ENCODE measurements at places on chromosomes 11 and 22.

GRCh38 chr11:19639603-19640105 lies 73.0 kb upstream of the NAV2 start:
- no peak for DNase-seq

DNA sequence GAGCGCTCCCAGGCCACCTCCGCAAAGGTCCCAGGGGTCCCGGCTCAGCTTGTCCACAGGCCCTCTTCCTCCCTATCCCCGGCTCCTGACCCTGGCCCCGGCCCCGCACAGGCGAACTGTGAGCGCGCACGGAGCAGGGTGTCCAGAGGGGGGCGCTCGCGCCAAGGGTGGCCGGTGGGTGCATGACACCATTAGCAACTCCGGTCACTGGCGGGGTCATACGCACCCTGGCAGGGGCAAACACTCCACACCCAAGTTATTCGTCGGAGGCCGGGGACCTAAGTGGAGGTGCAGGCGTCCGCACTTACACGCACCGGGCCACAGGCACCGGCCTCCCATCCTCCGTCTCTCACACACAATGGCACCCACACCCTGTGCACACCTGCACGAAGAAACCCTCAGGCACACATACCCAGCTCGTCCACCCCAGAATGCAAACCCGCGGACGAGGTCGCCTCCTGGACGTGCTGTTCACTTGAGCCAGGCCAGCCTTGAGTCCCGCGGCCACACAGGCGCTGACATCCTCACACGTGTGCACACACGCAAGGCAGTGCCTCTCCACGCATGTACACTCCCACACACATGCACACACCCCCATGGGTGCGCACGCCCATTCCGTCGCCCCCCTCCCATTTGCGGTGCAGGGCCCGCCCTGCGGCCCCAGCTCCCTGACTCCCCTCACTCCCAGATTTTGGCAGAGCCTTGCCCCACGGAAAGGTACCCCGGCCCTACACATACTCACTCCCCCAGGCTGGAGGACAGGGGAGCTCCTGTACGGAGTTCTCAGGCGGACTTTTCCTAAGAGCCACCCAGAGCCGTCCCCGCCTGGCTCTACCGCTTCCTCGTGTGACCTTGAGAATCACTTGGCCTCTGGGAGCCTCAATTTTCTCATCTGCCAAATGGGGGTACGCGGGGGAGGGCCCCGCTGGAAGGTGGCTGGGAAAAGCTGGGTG lies at the start of gene RASGRP2:
Gene RASGRP2, minus strand, starts transcription at position 552 of the 953 bp plus-strand sequence. CDS start 1,276 bp downstream, outside the sequence.
- peak; percentile 94 for DNase-seq

DNA sequence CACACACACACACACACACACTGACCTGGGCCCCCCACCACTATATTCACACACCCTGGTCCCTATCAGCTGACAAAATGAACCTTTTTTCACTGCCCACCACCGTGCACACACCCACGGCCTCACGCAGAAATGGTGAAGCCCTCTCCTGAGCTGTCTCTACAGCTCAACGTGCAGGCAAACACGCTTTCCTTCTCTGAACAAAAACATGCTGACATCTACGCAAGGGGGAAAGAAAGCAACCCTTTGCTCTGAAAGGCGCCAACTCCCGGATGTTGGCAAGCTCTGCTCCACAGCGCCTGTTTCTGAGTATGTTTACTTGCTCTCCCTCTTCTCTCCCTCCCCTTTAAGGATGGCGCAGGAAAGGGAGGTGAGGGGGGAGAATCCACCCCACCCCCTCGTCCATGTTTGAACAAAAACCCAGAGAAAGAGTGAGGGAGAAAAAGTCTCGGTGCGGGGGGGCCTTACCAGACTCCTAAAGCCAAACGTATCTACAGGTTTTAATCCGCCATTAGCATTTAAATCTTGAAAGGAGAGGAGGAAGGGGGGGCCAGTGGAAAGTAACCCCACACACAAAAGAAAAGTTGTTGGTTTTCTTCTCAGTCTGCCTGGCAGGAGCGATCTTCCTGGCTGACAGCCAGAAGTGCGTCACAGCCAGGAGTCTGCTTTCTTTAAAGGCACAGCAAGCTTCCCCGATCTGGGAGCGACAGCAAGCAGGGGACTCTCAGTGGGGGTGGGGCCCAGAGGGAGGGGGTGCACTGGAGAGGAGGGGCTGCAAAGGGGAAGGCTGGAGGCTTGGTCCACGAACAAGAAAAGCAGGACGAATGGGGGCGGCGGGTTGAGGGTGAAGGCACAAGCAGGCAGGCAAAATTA lies 39.6 kb downstream of the NUMA1 start:
- DNase-seq, result peak; percentile 89

GRCh38 chr22:39012533-39013511 lies 1.2 kb upstream of the APOBEC3C start:
- DNase-seq, result no peak

DNA sequence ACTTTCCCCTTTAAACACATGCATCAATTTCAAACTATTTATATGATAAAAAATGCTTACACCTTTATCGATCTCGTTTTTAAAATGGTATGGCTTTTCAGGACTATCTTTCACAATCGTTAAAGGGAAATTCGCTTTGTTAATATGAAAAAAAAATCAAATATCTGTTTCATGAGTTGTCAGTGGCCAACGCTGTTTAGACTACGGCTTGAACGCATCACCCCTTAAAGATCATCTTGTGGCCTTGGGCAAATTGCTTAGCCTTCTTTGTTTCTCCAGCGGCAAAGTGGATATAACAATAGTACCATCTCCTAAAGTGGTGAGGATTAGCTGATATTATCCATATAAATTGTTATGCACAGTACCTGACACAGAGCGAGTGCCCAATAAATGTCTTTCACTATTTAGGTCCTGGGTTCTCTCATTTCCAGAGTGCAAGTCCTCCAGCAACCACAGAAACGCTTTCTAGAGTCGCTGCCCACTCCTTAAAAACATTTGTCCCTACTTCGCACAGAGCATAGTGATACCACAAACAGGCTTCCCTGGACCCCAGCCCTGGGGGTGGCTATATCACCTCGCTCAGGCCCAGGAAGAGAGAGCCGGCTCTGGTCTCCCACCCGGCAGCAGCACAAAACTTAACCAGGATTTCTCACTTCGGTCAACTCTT lies 904 bp downstream of the SLC35F2 start:
- DNase-seq, result no peak

Measured in CD4-positive, alpha-beta T cell treated with Interleukin-17A for 4 hours (primary cell).